ENCODE measurements at places on chromosomes 2 and 18.

GRCh38 chr2:145416640-145417039 lies 896.7 kb upstream of the ZEB2 start:
- no peak for DNase-seq

DNA sequence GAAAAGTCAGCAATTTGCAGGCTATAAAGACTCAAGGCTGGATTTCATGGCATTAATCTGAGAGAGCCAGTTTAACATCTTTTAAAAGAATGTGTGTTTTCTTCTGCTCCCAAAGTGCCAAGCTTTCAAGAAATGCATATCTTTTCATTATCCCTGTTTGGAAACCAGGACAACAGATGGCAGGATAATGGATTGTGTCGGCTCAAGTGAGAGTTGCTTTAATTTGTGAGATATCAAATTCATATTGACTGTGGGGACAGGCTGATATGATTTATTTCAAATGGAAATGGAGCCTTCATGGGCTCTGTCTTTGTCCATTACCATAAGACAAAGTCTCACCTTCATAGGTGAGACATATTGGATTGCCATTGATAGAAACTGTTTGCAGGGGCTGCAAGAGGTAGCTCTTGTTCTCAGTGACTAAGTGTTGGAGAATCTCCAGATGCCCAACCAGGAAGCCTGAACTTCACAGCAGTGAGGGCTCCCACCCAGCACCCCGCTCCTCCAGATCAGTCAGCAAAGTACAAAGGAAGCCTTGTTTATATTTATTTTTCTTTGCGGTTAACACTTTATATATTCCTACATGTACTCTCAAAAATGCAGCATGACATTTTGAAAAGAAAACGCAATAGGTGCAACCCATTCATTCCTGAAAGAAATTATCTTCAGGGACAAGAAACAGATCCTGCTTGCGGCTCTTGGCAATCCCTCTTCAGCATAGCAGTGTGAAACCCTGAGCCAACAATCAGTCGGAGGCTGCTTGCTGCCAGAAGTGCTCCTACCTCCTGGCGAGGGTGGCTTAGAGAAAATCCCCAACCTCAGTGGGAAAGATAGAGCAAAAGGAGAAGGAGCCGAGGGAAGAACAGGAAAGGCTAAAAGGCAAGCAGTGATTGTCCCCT lies 65.8 kb upstream of the ATL2 start:
- no peak for DNase-seq

GRCh38 chr18:76459687-76460350 lies 35.2 kb downstream of the ZNF516 start:
- DNase-seq = peak; percentile 13

GRCh38 chr2:86011449-86011941 lies 94.2 kb downstream of the POLR1A start:
- DNase-seq = no peak

DNA sequence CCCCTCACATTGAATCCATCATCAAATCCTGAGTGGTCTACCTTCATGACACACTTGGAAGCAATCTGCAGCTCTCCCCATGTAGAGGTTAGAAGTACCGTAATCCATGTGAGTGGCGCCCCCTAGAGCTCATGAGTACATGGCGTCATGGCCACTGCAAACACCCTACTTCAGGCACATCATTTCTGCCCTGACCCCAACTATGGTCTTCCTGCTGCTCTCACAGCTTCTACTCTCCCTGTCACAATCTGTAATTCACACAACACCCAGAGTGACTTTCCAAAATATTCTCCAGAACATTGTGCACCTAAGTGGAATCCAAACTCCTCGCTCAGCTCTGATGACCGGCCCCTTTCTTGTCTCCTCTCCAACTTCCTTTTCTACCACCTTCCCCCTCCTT lies 141.9 kb downstream of the ANKRD44 start:
- no peak for DNase-seq

DNA sequence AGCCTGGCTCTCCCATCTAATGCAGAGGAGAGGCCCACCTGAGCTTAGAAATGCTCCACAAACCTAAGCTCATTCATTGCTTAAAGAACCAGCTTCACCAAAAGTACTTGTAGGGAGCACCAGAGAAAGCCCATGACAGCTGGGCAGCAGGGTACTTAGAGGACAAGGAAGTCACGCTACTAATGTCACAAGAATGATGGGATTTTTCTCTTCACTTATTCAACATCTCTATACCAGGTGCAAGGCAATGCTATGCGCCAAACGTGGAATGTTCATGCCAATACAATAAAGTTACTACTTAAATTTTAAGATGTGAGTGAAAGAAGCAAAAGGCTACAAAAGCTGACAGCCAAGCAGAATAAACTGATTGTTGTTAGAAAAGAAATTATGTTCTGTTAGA lies 36.0 kb downstream of the LONRF2 start:
- DNase-seq = peak; percentile 53

- DNase-seq = no peak
These were observed 48.0 kb downstream of the BCL2L11 start for GRCh38 chr2:111168528-111169239.

GRCh38 chr2:126970583-126970982 lies 71.9 kb downstream of the TEX51 start:
- peak; percentile 26 for DNase-seq

DNA sequence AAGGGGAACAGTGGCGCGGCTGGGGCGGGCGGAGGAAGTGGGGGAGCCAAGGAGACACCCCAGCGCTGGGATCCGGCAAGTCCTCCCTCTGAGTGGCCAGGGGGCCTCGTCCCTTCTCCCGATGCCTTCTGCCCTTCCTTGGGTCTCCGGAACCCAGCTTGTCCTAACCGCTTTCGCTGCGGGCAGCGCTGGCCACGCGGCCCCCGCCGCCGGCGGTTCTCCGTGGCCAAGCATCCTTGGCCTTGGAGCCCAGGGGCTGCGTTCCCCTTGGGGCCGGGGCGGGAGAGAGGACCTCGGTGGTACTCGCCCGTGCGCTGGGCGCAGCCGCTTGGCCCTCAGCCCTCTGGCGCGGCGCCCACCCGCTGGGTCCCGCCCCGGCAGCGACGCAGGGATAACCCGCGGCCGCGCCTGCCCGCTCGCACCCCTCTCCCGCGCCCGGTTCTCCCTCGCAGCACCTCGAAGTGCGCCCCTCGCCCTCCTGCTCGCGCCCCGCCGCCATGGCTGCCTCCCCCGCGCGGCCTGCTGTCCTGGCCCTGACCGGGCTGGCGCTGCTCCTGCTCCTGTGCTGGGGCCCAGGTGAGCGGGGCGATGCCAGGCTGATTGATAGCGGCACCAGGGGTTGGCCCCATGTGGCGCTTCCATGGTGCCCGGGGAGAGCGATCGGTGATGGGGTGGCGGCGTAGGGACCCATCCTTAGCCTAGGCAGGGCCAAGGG lies 128.7 kb downstream of the UXS1 start:
- DNase-seq = no peak

DNA sequence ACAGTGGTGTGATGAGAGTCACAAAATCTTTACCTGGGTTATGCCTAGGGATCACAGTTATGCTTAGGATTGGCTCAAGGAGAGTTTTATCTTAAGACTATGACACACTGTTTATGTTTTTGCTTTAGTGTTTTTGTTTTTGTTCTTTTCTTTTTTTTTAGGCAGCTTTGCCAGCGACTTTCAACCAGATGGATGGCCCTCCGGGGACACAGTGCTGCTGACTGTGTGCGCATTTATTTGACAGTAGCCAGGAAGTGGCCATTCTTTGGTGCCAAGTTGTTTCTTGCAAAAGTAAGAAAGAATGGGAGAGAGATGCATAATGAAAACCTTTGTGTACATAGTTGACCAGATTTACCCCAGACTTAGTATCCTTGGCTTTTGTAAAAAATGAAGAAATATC lies 15.1 kb upstream of the DYNC2LI1 start:
- DNase-seq = no peak

- DNase-seq = no peak
These were observed 83.2 kb downstream of the THNSL2 start for GRCh38 chr2:88253375-88253774.

- no peak for DNase-seq
These were observed 32.8 kb upstream of the EPAS1 start for GRCh38 chr2:46264447-46264846.

DNA sequence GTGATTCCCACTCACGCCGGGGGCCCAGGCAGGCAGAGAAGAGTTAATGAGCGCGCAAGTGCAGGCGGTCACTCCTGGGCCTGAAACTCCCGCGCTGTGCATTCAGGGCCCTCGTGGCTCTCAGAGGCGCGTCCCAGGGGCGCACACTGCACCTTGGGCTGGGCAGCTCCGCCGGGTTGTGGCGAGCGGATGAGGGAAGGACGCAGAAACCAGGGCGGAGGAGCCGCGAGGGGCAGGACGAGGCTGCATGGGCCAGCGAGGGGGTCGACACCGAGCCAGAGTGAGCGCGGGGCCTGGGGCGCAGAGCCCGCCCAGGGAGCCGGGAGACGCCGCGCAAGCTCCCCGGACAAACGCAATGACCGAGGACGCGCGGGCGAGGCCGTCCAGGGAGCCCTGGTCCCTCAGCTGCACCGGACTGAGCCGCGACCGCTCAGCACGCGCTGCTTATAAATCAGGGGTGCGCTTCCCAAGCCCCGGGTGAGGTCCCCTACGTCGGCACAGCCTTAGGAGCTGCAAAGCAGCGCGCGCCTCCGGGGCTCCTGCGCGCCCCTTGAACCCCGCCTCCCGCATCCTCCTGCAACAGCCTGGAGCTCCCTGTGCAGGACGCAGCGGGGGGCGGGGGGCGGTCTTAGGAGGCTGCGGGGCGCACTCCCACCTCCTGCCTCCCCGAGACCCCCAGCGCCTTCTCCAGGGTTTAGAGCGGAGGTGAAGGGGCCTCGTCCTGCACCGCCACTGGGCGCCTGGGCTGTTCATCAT lies 180.2 kb upstream of the ALKAL2 start:
- no peak for DNase-seq

DNA sequence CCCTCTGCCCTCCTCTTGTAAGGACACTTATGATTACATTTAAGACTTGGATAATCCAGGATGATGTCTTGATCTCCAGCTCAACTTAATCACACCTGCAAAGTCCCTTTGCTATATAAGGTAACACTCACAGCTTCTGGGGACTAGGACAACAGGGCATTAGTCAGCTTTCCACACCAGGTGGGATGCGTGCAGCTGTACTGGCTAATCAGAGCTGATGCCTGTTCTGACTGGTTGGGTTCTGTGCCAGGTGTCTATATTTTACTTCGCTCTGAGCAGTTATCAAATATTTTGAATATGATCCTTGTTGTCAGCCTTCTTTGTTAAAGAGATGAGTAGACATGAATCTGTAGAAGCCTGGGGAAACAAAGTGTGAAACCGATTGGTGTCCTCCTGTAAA lies 115.5 kb upstream of the ATP8B1 start:
- DNase-seq = no peak

- no peak for DNase-seq
These were observed 199.7 kb downstream of the TNS1 start for GRCh38 chr2:217802876-217803652.

DNA sequence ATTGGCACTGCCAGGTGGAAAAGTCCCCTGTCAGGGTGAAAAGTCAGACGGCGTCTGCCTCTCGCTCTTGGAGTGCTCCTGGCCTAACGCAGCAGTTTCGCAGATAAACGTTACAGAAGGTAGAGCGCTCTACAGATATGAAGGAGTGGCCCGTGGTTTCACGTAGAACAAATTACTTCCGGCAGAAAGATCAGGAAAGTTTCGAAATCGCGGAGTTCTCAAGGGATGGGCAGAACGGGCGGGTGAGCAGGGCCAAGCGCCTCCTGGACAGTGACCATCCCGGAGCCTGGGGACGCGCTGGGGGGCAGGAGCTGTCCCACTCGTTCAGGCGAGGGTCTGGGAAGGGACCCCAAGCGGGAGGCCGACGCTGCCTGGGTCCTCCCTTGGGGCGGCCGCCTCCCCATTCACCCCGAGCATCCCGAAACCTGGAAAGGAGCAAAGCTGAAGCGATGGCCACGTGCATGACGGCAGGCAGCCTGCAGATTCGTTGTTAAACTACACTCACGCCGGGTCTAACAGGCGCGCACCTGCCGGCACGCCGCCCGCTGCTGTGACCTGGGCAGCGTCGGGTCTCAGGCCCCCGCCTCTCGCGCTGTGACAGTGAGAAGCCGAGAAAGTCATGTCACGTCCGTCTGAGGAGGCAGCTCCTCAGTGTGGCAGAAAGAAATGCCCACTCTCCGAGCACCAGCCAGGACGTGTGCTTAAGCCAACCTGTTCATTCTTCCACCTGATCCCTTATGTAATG lies 122.9 kb upstream of the SALL3 start:
- no peak for DNase-seq

DNA sequence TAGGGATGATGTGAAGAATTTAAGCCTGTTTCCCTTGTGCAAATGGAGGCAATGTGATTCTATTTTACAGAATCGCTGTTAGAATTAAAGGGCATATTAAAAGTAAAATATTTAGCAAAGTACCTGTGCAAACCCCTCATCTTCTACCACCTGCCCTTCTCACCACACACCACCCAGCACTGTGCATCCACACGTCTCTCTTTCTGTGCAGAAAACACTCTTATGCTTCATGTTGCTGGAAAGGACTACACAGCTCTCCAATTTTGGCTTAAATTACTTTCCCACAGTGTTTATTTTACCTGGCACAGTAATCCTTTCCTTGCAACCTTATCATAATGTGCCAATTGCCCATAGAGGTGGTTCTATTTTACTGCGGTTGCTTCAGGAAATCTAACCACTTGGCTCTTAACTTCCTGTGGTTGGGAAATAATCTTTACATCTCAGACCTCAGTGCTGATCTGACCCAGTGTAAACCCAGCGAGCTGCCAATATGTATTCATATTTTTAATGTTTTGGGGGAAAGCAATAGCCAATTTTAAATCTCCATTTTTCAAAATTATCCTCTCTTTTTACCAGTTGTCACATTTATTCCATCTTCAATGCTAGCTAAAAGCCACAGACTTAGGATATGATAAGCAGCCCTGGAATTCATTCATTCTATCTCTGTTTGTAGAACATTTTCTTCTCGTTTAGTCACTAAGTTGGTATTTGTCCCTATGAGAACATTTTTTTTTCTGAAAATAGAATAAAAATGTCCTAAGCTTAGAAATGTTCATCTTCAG lies 250.9 kb downstream of the DSEL start:
- DNase-seq = no peak

- DNase-seq = no peak
These were observed 496.9 kb upstream of the VRK2 start for GRCh38 chr2:57549642-57550102.

DNA sequence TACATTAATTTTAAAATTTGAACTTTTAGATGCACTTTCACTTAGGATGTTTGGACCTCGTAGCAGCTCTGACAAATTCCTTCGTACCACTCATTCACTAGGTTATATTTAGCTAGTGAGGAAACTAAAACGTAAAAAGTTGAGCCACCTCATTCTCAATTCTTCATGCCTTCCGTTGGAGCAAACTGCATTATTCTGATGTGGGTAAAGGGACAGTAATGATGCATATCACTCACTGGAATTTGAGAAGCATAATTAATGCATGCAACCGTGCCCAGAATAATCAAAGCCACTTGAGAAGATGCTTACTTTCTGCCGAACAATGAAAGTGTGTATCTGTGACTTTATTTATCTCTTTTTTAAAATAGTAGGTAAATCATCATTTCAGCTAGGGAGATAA lies 2.2 kb downstream of the CNOT9 start:
- no peak for DNase-seq

DNA sequence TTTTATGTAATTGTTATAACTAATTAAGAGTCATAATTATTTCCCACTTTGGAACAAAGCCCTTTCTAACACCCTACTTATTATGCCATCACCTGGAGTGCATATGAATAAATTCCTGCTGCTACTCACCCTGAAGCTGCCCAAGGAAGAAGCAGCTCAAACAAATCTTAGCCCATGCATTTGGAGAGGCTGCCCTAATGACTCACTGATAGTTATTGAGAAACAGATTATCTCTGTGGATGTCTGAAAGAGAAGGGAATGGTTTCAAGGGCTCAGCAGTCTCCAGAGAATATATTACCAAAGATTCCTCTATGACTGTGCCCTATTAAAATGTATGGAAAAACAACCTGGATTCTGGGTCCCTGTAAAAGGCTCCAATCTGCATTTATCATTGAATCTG lies 81.0 kb downstream of the GPR39 start:
- no peak for DNase-seq

Measured in skin of body (tissue), 3 donors.